Activated T-cell treated with anti-CD3 and anti-CD28 coated beads, Interleukin-2, amount 50 U/mL, for 72 hours (primary cell): ENCODE measurements at places on chromosomes 16 and 17. TPM values are rescaled to one million over a fixed set of nuclear protein-coding genes. Genes with fewer than 3 reads are reported as not detected.

Gene ABCA8
- total RNA-seq, result not detected

Gene PYY
- not detected for total RNA-seq

GRCh38 chr17:49388290-49388640, 26.2 kb upstream of the ZNF652 start:
- H3K27ac ChIP-seq, result peak overlapping the region; percentile 84
- no peak for DNase-seq
- H3K4me3 ChIP-seq, result peak overlapping the region; percentile 67
- H3K4me1 ChIP-seq, result peaks cover 46% of the 10 kb centered on the region
- H3K36me3 ChIP-seq, result no peaks in the 10 kb centered on the region

GRCh38 chr17:44541884-44542581, 15.3 kb upstream of the FZD2 start:
- H3K27ac ChIP-seq, result no peak overlapping the region
- peaks cover 15% of the 10 kb centered on the region for H3K27me3 ChIP-seq
- DNase-seq, result no peak
- no peak overlapping the region for H3K4me3 ChIP-seq
- no peaks in the 10 kb centered on the region for H3K36me3 ChIP-seq

GRCh38 chr16:86751076-86752030, 173.0 kb downstream of the FOXL1 start:
- H3K27ac ChIP-seq, result no peak overlapping the region
- no peaks in the 10 kb centered on the region for H3K4me1 ChIP-seq
- H3K4me3 ChIP-seq, result no peak overlapping the region
- DNase-seq, result no peak
- no peaks in the 10 kb centered on the region for H3K27me3 ChIP-seq
- no peaks in the 10 kb centered on the region for H3K36me3 ChIP-seq

DNA sequence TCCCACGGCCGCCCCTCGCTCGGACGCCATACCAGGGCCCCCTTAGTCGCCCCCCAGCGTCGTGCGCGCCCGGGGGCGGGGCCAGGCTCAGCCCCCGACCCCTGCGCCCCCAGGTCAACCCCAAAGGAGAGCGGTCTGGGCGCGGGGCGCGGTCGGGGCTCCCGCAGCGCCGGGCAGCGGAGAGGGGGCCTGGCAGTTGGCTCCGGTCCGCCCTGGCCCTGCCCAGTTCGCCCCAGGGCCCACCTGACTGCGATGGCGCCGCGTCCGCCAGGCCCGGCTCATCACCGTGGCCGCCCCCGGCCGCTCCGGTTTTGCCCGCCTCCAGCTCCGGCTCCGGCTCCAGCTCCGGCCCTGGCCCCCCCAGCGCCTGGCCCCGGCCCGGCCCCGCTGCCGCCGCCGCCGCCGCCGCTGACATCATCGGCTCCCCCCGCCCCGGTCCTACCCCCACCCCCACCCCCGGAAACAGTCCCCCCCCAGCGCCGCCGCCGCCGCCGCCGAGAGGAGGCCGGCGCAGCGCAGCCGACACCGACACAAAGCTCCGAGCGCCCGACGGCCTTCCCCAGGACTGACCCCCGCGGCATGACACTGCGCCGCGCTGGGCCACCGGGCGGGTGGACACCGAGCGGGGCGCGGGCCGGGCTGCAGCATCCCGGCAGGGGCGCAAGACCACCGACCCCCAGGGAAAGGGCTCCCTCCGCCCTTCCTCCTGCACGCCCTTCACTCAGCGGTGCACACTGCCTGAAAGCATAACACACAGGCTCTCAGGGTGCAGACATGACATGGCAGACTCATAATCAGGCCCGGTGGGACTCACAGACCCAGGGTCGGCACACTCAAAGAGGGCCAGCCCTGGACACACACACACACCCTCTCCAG, at the start of gene ZBTB4:
Gene ZBTB4 (minus strand): TSS at position 419 of the 876 bp plus-strand sequence. CDS start 12,830 bp downstream, outside the sequence.
- peak; percentile 64 for DNase-seq
- peak within 1 kb of the TSS; percentile 91 for H3K27ac ChIP-seq
- no peaks in the 10 kb centered on the region for H3K27me3 ChIP-seq
- peaks cover 70% of the 10 kb centered on the region for H3K4me1 ChIP-seq
- H3K36me3 ChIP-seq, result peaks cover 2% of the 10 kb centered on the region

- peaks cover 2% of the 10 kb centered on the region for H3K36me3 ChIP-seq
- peak overlapping the region; percentile 94 for H3K4me3 ChIP-seq
- peak overlapping the region; percentile 91 for H3K27ac ChIP-seq
- H3K4me1 ChIP-seq, result peaks cover 23% of the 10 kb centered on the region
- no peaks in the 10 kb centered on the region for H3K27me3 ChIP-seq
Measured at GRCh38 chr17:28712032-28712704, 480 bp upstream of the PROCA1 start.

GRCh38 chr17:36722121-36722902, 120.9 kb downstream of the MRM1 start:
- H3K36me3 ChIP-seq, result no peaks in the 10 kb centered on the region
- peak overlapping the region; percentile 97 for H3K27ac ChIP-seq
- DNase-seq, result peak; percentile 84
- peak overlapping the region; percentile 94 for H3K4me3 ChIP-seq
- no peaks in the 10 kb centered on the region for H3K27me3 ChIP-seq
- H3K4me1 ChIP-seq, result peaks cover 57% of the 10 kb centered on the region

DNA sequence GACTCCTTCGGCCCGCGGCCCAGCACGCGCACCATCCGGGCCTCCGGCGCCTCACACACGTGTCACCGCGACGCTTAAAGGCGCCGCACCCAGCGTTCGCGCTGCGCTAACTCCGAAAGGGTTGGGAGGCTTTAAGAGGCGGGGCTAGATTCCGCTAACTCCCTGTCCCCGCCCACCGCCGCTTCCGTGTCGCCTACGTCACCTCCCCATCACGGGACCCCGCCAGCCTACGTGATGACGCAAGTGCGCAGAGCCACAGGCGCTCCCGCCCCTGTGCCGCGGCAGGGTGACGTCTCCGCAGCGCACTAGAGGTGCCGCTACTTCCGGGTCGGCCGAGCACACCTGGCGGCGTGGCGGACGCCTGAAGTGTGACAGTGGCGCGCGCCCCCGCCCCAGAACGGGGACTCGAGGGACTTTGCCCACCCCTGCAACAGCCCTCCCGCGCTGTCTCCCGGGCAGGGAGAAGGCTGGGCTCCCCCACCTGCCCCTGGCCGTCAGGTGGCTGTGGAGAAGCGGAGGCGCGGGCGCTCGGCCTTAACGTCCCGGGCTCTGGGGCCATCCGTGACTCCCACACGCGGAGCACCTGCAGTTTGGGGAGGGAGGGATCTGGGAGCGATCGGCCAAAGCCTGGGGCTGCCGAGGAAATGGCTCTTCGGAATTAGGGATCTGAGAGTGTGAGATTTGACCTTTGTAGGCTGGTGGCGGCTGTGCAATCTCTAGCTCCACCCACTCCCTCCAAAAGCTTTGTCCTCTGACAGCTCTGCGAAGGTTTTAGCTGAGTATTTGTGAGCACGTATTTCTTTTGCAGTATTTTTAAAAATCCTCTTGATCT, at the start of gene USP36:
Gene USP36 (minus strand): TSS at position 35 of the 832 bp plus-strand sequence. CDS start 4,451 bp downstream, outside the sequence.
- H3K27me3 ChIP-seq, result no peaks in the 10 kb centered on the region
- peaks cover 62% of the 10 kb centered on the region for H3K4me1 ChIP-seq
- H3K27ac ChIP-seq, result peak within 1 kb of the TSS; percentile 85
- H3K4me3 ChIP-seq, result peak within 1 kb of the TSS; percentile 93
